NK-92 treated with Interleukin-12 subunit alpha and Interleukin-12 subunit beta, amount 100 ng/mL, for 24 hours (cell line): ENCODE measurements at places on chromosomes 12 and 14.

- DNase-seq, result no peak
Observed at GRCh38 chr12:27064397-27065342, 17.7 kb downstream of the C12orf71 start.

DNA sequence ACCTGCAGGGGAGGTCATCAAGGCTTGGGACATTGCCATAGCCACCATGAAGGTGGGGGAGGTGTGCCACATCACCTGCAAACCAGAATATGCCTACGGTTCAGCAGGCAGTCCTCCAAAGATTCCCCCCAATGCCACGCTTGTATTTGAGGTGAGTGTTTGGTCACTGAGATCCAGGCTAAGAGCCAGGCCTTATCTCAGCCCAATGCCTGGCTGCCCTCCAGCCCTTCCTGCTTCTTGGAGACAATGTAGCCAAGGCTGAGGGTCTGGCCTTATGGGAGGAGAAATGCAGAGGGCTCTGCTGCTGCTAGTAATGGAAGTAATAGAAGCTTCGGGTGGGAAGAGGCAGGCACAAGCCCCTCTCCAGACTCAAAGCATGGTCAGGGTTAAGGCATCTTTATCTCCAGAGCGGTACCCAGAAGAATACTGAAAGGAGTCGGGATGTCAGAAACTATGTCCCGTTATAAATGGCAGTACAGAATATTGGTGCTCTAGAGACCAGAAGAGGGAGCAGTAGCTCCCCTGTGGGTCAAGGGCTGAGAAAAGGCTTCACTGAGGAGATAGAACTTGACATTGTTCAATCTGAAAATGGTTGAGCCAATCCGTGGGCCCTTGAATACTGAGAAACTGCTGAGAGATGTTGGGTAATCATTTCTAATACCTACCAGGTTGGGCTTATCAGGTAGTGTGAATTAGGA, 3.1 kb downstream of the FKBP4 start:
- DNase-seq, result no peak

GRCh38 chr12:536751-537245, 77.1 kb downstream of the B4GALNT3 start:
- no peak for DNase-seq

- DNase-seq, result no peak
Observed at GRCh38 chr12:115632308-115632707, 645.2 kb downstream of the MED13L start.

DNA sequence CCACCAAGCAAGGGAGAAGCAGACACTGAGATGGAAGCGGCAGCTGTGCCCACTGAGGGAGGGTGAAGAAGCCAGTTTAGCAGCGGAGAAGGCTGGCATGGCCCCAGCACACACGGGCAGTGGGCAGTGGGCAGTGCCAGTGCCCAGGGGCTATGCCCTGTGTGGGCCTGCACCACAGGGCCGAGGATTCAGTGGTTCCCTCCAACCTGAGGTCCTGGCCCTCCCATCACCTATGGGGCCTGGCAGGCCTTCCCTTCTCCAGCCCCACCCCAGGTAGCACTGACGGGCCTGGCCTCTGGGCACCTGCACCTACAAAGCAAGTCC, 81.1 kb downstream of the ITPK1 start:
- no peak for DNase-seq

- DNase-seq, result no peak
Observed at GRCh38 chr12:52878507-52879393, 26.1 kb downstream of the KRT8 start.

GRCh38 chr14:90692061-90692460, 124.2 kb downstream of the TTC7B start:
- no peak for DNase-seq

- DNase-seq, result no peak
Observed at GRCh38 chr14:75886636-75887348, 95.0 kb downstream of the TGFB3 start.
